ENCODE measurements at places on chromosomes 12 and 14.
A peak's percentile ranks its signal among the peaks of the same experiment; 100 is the strongest.

- DNase-seq = no peak
Measured at GRCh38 chr14:75452324-75452723, 24.5 kb downstream of the JDP2 start.

DNA sequence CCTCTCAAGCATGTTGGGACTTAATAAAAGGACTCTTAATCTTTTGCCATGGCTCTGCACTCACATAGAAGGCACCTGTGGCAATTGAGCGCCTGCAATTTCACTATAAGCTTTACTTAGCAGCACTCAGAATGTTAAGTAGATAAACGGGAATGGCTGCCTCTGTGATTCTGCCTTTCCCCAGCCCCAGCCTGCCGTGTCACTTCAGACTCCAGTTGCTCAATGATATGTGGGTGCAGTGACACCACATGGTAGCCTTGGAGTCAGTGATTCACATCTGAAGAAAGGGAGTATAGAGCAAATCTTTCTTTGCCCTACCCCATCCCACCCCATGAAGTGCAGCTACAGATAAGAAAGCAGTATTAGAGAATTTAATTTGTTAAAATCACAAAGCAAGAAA, 96.1 kb downstream of the ZFC3H1 start:
- DNase-seq = no peak

DNA sequence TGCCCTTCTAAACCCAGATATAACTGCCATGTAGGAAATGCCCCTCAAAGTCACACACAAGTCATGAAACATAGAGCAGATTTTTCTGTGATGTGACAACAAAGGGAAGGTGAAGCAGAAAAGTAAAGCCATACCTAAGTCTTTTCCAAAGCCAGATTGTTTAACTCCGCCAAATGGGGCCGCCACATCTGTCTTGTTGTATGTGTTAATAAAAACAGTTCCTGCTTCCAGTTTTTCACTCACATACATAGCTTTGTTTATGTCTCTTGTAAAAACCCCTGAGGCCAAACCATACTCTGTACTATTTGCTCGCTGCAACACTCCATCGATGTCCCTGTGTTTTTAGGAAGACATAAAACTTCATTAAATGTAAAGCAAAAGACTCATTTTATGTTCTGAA, 40.3 kb downstream of the NOPCHAP1 start:
- no peak for DNase-seq

DNA sequence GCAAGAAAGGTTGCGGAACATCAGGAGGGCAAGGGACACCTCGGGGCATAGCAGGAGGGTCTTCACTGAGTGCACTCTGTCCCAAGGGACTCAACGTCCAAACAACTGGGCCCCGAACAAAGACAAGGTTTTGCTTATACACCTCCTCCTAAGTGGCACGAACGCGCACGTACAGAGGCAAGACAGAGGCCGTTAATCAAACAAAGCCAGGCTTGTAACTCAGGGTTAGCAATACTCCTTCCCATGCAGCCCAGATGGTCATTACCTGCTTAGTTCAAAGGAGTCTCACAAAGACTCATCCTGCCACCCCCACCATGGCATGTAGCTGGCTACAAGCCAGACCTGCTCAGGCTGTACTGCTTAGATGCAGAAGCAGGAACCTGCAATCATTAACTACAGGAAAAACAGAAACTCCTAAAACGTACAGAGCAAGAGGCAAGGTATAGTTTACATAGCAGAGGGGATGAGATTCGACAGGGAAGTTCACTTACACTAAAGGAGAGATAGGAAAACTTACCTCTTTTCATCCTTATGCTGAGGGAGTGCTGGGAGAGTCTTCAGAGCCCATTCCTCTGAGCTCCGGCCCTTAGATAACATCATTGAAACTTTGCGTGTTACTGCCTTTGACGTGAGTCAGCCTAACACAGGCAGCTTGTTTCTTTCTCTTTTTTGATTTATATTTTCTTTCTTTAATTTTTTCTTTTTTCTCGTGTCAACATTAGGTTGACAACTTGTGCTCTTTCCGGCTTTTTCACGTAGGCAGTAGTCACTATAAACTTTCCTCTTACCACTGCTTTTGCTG, 1319.1 kb downstream of the TMEM121 start:
- no peak for DNase-seq

GRCh38 chr14:69154779-69155178, 1.9 kb upstream of the DCAF5 start:
- DNase-seq = no peak

DNA sequence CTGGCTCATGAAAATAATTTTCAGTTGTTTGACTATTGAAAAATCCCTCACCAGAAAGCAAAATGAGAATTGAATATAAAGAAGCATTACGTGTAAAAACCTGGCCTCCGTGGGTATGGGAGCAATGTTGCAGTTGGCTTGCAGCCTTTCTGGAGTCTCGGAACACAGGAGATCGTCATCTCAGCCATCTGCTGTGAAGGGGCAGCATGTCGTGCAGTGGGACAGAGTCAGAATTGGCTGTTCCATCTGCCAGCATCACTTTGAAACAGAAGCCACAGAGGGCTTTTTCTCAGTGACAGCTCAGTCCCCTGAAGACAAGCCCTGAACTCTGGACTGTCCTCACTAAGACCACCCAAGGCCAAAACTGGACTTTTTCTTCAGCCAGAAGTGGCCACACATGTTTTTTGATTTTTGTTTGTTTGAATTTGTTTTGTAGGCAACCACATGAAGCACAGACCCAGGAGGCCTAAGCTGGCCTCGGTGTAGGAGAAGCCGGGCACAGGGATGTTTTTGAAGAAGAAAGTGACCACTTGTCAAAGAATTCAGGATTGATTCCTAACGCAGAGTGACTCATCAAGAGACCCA, 170.8 kb upstream of the DYRK2 start:
- no peak for DNase-seq

DNA sequence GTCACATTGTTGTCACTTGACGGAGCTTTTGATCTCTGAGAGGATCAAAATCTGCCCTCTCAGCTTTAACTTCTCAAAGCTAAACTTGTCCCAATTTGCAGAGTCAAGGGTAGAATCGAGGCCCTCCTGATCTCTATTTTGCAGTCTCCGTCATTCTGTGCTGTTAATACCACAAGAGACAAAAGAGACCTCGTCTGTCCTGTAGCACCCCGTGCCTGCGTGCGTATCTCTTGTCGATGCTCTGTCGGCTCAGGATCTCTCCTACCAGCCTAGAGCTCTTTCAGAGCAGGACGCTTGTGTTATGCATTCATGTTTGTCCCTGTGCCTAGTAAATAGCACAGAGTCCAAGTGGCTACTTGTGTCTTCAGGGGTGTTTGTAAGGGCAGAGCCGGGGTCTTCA, 5.1 kb downstream of the EVL start:
- DNase-seq = no peak

DNA sequence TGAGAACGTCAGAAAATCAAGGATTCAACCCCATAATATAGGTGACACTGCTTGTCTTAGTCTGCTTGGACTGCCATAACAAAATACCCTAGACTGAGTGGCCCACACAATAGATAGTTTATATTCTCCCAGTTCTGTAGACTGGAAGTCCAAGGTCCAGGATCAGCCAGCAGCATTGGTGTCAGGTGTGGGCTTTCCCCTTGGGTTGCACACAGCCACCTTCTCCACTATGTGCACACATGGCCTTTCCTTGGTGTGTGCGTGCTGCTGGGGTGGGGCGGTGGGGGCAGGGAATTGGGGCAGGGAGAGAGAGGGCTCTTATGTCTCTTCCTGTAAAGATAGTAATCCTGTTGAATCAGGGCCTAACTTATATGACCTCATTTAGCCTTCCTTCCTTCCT, 106.4 kb downstream of the SLC25A47 start:
- no peak for DNase-seq

- DNase-seq = no peak
Measured at GRCh38 chr12:73106296-73106695, 834.1 kb downstream of the TRHDE start.

- peak; percentile 91 for DNase-seq
Measured at GRCh38 chr12:27870939-27871338, 90.9 kb upstream of the MANSC4 start.

- no peak for DNase-seq
Measured at GRCh38 chr12:92416385-92416812, 270.8 kb upstream of the BTG1 start.

DNA sequence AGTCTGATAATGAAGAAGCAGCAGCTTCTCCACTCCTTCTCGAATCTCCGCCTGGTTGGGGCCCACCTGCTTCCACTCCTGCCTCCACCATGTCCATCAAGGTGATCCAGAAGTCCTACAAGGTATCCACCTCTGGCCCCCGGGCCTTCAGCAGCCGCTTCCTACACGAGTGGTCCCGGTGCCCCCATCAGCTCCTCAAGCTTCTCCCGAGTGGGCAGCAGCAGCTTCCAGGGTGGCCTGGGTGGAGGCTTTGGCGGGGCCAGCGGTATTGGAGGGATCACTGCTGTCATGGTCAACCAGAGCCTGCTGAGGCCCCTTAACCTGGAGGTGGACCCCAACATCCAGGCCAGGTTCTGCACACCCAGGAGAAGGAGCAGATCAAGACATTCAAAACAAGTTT, 381.0 kb upstream of the USP15 start:
- DNase-seq = no peak

DNA sequence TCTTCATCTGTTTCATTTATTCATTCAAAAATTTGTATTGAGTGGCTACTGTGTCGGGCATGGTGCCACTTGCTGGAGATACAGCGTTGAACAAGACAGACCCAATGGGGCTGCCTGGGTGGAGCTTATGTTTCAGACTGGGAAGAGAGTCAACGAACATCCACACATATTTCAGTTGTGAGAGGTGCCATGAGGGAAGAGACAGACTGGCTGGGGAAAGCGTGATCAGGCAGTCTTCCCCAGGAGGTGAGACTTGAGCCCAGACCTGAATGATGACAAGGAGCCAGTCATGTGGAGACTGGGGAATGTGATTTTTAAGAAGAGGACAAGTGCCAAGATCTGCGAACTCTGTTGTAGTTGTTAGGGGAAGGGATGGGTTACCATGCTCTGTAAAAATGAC, 12.2 kb downstream of the BICD1 start:
- DNase-seq = no peak

GRCh38 chr14:105021656-105022275, 883 bp upstream of the CDCA4 start:
- no peak for DNase-seq

GRCh38 chr12:12586879-12587675, 24.4 kb upstream of the DUSP16 start:
- no peak for DNase-seq

GRCh38 chr12:110104188-110105094, 19.7 kb upstream of the IFT81 start:
- no peak for DNase-seq

- no peak for DNase-seq
Measured at GRCh38 chr14:88276923-88277596, 46.0 kb downstream of the KCNK10 start.

DNA sequence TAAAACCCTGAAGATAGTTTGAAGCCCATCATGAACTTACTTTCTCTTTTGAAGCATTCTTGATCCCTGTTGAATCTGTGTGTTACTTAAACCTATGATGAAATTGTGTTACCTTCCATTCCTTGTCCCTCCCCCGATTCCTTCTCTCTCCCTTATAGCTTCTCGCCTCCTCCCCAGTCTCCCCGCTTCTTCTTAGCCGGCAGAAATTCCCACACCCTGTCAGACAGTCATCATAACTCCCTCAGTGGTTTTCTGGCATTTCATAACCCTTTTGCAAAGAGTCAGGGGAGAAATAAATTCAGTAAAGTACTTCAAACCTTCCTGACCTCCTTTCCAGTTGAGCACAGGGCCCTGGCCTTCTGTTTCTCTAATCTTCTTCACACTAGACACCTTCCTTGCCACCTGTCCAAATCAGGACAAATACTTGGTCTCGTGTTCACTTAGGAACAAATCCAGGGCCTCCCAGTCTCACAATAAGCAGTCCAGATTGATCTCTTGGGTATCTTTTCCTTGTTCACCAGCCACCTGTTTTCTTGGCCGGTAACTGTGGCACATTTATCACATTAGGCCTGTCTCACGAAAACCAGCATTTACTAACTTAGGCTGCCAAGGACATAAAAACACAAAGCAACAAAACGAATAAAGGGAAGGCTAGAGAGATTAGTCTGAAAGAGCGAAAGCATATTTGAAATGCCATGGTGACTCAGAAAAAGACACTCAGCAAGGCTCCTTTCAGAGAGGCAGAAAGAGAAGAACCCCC, 355.9 kb downstream of the TMTC2 start:
- DNase-seq = no peak
